Placental epithelial cell (primary cell): ENCODE measurements at places on chromosomes 7 and 10. TPM values are rescaled to one million over a fixed set of nuclear protein-coding genes. Genes with fewer than 3 reads are reported as not detected.

Gene COL13A1
- not detected in 2 replicates for total RNA-seq

Gene CALCR
- total RNA-seq = not detected in 2 replicates

Gene RNLS
- 5.5 and 10.2 TPM in 2 replicates for total RNA-seq

Gene SVOPL
- 0.65 and 2.4 TPM in 2 replicates for total RNA-seq

Gene PRR15
- 286 and 623 TPM in 2 replicates for total RNA-seq

Gene NRF1
- 11.8 and 13.7 TPM in 2 replicates for total RNA-seq

Gene CLCN1
- total RNA-seq = not detected in 2 replicates

Gene MCM10
- 3.5 and 4.7 TPM in 2 replicates for total RNA-seq

Gene MINDY4
- total RNA-seq = 4.0 and 4.7 TPM in 2 replicates

Gene CCL24
- total RNA-seq = not detected in 2 replicates

Gene OAT
- total RNA-seq = 140 and 186 TPM in 2 replicates

Gene LRRC4
- total RNA-seq = under 0.01 and 0.11 TPM in 2 replicates

Gene ACTL6B
- not detected in 2 replicates for total RNA-seq

Gene PLPP4
- total RNA-seq = not detected in 2 replicates

Gene SPDYE18
- total RNA-seq = not detected in 2 replicates

Gene GBX1
- not detected in 2 replicates for total RNA-seq

Gene ALOX5
- total RNA-seq = under 0.01 TPM in 1 of 2 replicates, not detected in the other

Gene EPO
- 0.22 and 0.39 TPM in 2 replicates for total RNA-seq

Gene EZH2
- total RNA-seq = 7.4 and 8.2 TPM in 2 replicates

Gene EBLN1
- not detected in 2 replicates for total RNA-seq

Gene CYP3A7
- 0.22 TPM in 1 of 2 replicates, not detected in the other for total RNA-seq

Gene TMEM270
- total RNA-seq = not detected in 2 replicates

Gene FKBP6
- not detected in 2 replicates for total RNA-seq

Gene AGR2
- total RNA-seq = 870 and 914 TPM in 2 replicates

Gene PDE6C
- total RNA-seq = not detected in 2 replicates

Gene CPA1
- not detected in 2 replicates for total RNA-seq

Gene ADCYAP1R1
- total RNA-seq = not detected in 2 replicates

Gene ANKRD22
- not detected in 2 replicates for total RNA-seq

Gene CALHM1
- not detected in 2 replicates for total RNA-seq

Gene SNCG
- 1.3 and 1.6 TPM in 2 replicates for total RNA-seq

Gene RSBN1L
- 9.4 and 12.5 TPM in 2 replicates for total RNA-seq

Gene BICC1
- 0.39 TPM in 1 of 2 replicates, not detected in the other for total RNA-seq

Gene SCART1
- 2.0 and 4.7 TPM in 2 replicates for total RNA-seq

Gene MRLN
- total RNA-seq = not detected in 2 replicates

Gene TAS2R3
- 2.1 and 3.5 TPM in 2 replicates for total RNA-seq

Gene GGCT
- 16.5 and 21.4 TPM in 2 replicates for total RNA-seq

Gene ATOH7
- total RNA-seq = under 0.01 TPM in 1 of 2 replicates, not detected in the other

Gene TAS2R4
- total RNA-seq = 2.1 and 4.3 TPM in 2 replicates

Gene TFR2
- total RNA-seq = 1.2 and 1.7 TPM in 2 replicates

Gene PON1
- not detected in 2 replicates for total RNA-seq

Gene TLX1
- total RNA-seq = not detected in 2 replicates

Gene PSAP
- total RNA-seq = 1,169 and 3,537 TPM in 2 replicates

Gene NYAP1
- 0.87 and 2.0 TPM in 2 replicates for total RNA-seq

Gene BPGM
- total RNA-seq = 11.4 and 13.7 TPM in 2 replicates

Gene AIFM2
- 1.3 and 2.0 TPM in 2 replicates for total RNA-seq

Gene ELFN1
- under 0.01 and 0.22 TPM in 2 replicates for total RNA-seq

Gene NPSR1
- not detected in 2 replicates for total RNA-seq

Gene SPDYE9
- total RNA-seq = not detected in 2 replicates

Gene ASB15
- total RNA-seq = 0.11 TPM in 1 of 2 replicates, not detected in the other

Gene CHRM2
- total RNA-seq = under 0.01 and 0.11 TPM in 2 replicates

Gene SAMD9L
- total RNA-seq = 0.11 and 0.79 TPM in 2 replicates

Gene GNG11
- under 0.01 TPM in 1 of 2 replicates, not detected in the other for total RNA-seq

Gene CDK1
- total RNA-seq = 8.6 and 16.3 TPM in 2 replicates

Gene SLC13A1
- total RNA-seq = not detected in 2 replicates

Gene DNAJC30
- total RNA-seq = 3.5 and 3.6 TPM in 2 replicates

Gene SPDYE2
- total RNA-seq = not detected in 2 replicates

Gene TAC1
- not detected in 2 replicates for total RNA-seq

Gene ASB10
- total RNA-seq = not detected in 2 replicates

Gene RNF148
- total RNA-seq = 4.3 and 36.5 TPM in 2 replicates

Gene OPALIN
- not detected in 2 replicates for total RNA-seq
